Stimulated activated CD8-positive, alpha-beta memory T cell treated with anti-CD3 and anti-CD28 coated beads, Interleukin-7, amount 100 ng/mL, for 1 hour (primary cell): ENCODE measurements at places on chromosomes 5 and 9.

DNA sequence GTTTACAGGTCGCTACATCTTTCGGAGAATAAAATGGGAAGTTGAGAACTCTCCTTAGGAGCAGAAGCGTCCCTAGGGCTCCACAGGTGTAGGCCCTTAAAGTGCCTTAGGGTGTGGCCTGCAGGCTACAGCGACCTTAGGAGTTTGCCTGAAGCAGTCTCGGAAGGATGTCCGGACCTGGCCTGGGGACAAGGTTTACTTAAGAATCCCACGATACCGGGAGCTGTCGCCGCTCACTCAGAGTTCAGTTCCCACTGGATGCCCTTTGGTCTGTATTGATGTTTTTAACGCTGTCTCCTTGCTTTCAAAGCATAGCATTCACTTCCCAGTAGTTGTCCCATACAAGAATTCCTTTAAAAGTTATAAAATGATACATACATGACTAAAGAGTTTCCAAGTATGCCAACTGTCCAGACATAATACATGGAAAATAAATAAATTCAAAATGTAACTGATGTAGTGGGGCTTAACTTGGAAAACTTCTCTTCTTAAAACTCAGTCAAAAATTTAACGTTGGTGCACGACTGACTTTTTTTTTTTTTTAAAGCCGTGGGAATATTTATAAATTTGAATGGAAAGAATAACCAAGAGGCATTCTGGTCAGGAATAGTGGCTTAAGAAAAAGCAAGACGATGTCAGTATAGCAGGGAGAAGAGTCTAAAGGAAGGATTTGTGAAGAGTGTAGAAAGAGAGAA lies 848 bp downstream of the RAD50 start:
- DNase-seq, result no peak

DNA sequence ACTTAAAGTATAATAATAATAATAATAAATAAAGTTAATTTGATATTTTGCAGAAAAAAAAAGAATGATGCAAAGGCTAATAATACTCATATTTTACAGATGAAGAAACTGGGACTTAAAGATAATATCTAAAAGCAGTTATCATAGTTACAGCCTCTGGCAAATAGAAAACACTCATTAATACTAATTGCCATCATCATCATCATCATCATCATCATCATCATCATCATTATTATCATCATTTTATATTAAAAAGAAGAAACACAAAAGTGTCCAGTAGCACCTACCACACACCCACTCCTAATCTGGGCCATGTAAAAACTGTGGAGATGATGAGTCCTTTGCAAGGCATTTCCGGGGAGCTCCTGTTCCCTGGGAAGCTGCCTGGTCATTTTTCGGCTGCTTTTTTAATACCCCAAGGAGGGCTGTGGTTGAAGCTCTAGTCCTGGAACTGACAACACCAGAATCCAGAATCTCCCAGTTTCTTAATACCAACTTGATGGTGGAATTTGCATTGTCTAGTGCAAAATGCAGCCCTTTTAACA lies 70.8 kb downstream of the HTR4 start:
- no peak for DNase-seq

DNA sequence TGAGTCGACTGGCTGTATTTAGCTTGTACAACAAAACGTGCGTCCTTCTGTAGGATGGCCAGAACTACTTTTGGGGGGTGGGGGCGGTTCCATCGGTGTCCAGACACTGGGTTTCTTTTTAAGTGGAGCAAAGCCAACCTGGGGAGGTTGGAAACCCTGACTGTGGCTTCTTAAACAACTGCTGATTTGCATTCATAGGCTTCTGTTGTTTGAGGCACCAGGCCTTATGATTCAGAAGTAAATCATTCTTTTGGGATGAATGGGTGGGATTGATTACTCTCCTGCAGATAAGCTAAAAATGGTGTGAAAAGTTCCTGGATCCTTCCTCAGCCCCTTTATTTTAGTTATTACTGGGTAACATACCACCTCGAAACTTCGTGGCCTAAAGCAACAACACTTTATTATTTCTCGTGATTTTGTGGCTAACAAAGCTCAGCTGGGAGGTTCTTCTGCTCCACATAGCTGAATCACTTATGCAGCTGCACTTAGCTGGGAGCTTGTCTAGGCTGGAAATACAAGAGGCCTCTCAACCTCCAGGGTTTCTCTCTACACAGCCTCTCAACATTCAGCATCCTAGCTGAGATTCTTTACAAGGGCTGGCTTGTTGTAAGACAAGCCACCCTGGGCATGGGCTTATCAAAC lies 12.2 kb upstream of the SMIM32 start:
- no peak for DNase-seq

DNA sequence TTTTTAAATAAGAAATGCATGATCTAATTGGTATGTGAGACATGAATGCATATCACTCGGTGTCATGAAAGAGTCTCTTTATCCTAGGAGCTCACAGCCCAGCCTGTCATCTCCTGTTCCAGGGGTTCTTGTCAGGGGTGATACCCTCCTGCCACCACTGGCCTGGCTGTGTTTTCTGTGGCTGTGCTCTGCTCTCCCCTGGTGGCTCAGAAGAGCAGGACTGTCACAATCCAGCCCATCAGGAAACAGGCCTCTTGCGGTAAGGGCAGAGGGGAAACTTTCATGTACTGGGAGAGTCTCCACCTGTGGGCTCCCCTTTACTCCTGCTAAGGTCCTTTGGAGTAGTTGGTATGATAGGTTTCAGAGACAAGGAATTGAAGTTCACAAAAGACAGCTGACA lies 240.2 kb upstream of the GLRA1 start:
- no peak for DNase-seq
